PC-9 (cell line): ENCODE measurements at places on chromosomes 6 and 20. TPM values are rescaled to one million over a fixed set of nuclear protein-coding genes. Genes with fewer than 3 reads are reported as not detected.

The DCBLD1 gene
- total RNA-seq, result 5.7 and 6.1 TPM in 2 replicates

The ZSCAN23 gene
- 9.1 and 12.0 TPM in 2 replicates for total RNA-seq

The ATP9A gene
- 18.6 and 22.4 TPM in 2 replicates for total RNA-seq

The SUN5 gene
- total RNA-seq, result not detected in 2 replicates

The CTCFL gene
- total RNA-seq, result not detected in 2 replicates

The KCNG1 gene
- 0.55 TPM in 1 of 2 replicates, not detected in the other for total RNA-seq

The ME1 gene
- 82.0 and 111 TPM in 2 replicates for total RNA-seq

The TRIM40 gene
- not detected in 2 replicates for total RNA-seq

The ZNF451 gene
- 31.7 and 50.6 TPM in 2 replicates for total RNA-seq

The IL17A gene
- total RNA-seq, result not detected in 2 replicates

The NKAPL gene
- not detected in 2 replicates for total RNA-seq

GRCh38 chr20:40232273-40232672, 456.8 kb downstream of the MAFB start:
- no peak for DNase-seq
- H3K27ac ChIP-seq, result no peak overlapping the region
- H3K4me1 ChIP-seq, result no peaks in the 10 kb centered on the region
- H3K4me3 ChIP-seq, result no peak overlapping the region

DNA sequence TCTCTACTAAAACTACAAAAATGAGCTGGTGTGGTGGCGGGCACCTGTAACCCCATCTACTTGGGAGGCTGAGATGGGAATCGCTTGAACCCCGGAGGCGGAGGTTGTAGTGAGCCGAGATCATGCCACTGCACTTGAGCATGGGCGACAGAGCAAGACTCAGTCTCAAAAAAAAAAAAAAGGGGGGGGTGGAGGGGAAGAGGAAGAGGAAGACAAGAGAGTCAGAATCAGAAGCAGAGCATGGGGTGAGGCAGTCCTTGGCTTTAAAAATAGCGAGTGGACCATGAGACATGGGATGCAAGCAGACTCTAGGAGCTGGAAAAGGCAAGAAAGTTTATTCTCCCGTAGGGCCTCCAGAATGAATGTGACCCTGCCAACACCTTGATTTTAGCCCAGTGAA, 3.9 kb upstream of the SLC9A8 start:
- H3K27ac ChIP-seq, result peak overlapping the region; percentile 98
- H3K36me3 ChIP-seq, result no peaks in the 10 kb centered on the region
- DNase-seq, result no peak
- no peak overlapping the region for H3K4me3 ChIP-seq

DNA sequence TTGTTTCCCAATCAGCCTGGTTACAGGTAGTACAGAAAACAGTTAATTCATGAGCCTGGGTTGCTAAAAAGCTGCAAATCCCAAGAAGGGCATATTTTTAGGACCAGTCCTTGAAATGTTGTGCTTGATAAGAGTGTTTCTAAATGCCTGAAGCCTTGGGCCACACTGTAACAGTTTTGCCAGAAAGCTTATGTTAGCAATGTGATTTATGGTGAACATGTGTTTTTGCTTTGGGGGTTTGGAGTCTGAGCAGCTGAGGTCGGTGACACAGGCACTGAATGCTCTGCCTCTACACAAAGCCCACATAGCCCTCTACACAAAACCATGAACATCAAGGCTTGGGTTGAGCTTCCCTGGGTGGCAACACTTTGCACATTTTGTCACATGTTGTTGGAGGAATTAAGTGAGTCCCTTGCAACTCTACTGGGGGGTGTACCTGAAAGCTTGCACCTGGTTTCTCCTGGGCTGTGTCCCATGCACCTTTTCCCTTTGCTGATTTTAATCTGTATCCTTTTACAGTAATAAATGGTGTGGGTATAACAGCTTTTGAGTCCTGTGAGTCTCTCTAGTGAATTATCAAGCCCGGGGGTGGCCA, 22.2 kb downstream of the AHI1 start:
- DNase-seq, result no peak
- H3K4me1 ChIP-seq, result no peaks in the 10 kb centered on the region

DNA sequence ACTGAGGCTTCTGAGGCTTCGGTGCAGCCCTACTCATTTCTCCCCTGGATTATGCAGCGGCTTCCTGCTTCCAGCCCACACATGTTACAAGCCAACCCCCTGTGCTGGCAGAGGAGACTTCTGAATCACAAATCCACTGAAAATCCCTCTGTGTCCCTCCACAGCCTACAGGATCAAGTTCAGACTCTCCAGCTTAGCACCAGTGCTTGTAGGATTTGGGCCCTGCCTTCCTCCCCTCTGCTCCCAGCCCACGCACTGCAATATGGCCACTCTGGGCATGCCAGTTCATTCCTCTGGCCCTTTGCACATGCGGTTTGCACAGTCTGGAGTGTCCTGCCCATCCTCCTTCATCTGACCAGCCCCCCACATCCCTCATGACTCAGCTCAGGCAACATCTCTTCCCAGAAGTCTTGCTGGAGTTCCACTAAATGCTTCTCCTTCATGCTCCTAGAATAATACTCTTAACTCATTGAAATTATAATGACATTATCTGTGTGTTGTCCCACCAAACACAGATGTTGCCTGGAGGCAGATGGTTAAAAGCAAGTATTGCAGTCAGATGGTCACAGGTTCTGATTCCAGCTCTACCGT, 15.9 kb upstream of the MDGA1 start:
- H3K4me1 ChIP-seq, result no peaks in the 10 kb centered on the region
- H3K36me3 ChIP-seq, result no peaks in the 10 kb centered on the region
- H3K27ac ChIP-seq, result no peak overlapping the region

- H3K36me3 ChIP-seq, result no peaks in the 10 kb centered on the region
- H3K27me3 ChIP-seq, result no peaks in the 10 kb centered on the region
Observed at GRCh38 chr6:155366325-155366724, 52.0 kb upstream of the TFB1M start.

GRCh38 chr20:19765913-19766312, 7.9 kb downstream of the RIN2 start:
- H3K27me3 ChIP-seq, result no peaks in the 10 kb centered on the region
- peaks cover 62% of the 10 kb centered on the region for H3K4me1 ChIP-seq
- H3K36me3 ChIP-seq, result no peaks in the 10 kb centered on the region
- no peak for DNase-seq

GRCh38 chr6:33823806-33824205, 20.0 kb upstream of the MLN start:
- peaks cover 9% of the 10 kb centered on the region for H3K27me3 ChIP-seq
- H3K27ac ChIP-seq, result no peak overlapping the region
- DNase-seq, result no peak

DNA sequence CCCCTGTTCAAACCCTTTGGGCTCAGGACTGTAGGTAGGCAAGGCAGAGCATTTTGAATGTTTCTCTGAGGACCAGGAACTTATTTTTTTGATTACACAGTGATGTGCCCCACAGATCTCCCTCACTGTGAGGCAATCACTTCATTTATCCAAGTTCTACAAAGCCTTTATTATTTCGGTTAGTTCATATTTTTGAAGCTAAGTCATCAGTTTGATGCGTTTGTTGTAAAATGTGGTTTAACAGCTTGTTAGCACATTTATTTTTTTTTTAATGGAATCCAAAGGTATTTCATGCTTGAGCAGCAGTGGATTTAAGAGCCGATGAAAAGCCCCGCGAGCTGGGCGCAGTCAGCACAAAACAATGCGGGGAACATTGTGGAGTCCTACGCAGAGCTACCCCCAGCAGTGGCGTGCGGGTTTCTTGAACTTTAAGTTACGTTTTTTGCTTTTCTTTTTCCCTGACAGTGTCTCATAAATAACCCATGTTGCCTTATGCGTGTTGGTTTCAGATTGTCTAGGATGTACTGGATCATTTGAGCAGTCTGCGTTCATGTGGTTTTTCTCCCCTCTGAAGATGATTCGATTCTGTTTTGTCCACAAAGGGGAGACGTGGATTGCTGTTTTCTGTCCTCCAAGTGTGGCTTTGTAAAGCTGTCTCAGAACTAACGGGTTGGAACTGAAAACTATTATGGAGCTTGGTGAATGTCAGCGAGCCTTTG, 233.6 kb upstream of the BMP2 start:
- 0 out of 2 replicates have a peak, but pooled peaks cover 5% of the 10 kb centered on the region for H3K27me3 ChIP-seq
- H3K4me3 ChIP-seq, result peak overlapping the region; percentile 21; the same call in 1 of the 2 replicates
- no peak for DNase-seq
- no peaks in the 10 kb centered on the region for H3K4me1 ChIP-seq
- H3K27ac ChIP-seq, result no peak overlapping the region

- H3K4me1 ChIP-seq, result peaks cover 27% of the 10 kb centered on the region
- peak; percentile 58 for DNase-seq
- H3K27ac ChIP-seq, result no peak overlapping the region
- no peaks in the 10 kb centered on the region for H3K36me3 ChIP-seq
- H3K27me3 ChIP-seq, result no peaks in the 10 kb centered on the region
Observed at GRCh38 chr6:63740709-63741108, 105.1 kb downstream of the PHF3 start.

GRCh38 chr20:5033566-5033965, 32.3 kb upstream of the SLC23A2 start:
- no peaks in the 10 kb centered on the region for H3K36me3 ChIP-seq
- DNase-seq, result peak; percentile 87
- peaks cover 53% of the 10 kb centered on the region for H3K4me1 ChIP-seq
- H3K4me3 ChIP-seq, result no peak overlapping the region
- H3K27me3 ChIP-seq, result no peaks in the 10 kb centered on the region

DNA sequence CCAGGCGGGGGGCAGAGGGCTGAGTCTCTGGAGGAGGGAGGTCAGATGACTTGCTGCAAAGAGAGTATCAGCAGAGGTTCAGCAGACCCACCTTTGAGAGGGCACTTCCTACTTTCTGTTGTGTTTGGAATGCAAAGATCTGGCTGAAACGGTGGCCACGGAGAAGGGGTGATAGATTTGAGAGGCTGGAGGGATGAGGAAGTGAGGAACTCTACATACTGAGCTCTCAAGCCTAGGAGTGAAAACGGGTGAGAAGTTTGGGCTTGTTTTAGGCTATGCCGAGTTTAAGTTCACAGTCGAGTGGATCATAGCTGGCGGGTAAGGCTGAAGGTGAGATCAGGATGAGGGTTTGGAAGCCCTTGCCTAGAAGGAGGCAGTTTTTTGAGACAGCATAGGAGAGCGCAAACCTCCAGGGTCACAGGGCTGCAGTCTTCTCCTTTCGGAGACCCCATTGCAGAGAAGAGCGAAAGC, 477 bp upstream of the ITPA start:
- H3K4me3 ChIP-seq, result peak overlapping the region; percentile 77
- peaks cover 4% of the 10 kb centered on the region; the same call in 1 of the 2 replicates for H3K4me1 ChIP-seq
- DNase-seq, result no peak
- peak overlapping the region; percentile 20 for H3K27ac ChIP-seq

DNA sequence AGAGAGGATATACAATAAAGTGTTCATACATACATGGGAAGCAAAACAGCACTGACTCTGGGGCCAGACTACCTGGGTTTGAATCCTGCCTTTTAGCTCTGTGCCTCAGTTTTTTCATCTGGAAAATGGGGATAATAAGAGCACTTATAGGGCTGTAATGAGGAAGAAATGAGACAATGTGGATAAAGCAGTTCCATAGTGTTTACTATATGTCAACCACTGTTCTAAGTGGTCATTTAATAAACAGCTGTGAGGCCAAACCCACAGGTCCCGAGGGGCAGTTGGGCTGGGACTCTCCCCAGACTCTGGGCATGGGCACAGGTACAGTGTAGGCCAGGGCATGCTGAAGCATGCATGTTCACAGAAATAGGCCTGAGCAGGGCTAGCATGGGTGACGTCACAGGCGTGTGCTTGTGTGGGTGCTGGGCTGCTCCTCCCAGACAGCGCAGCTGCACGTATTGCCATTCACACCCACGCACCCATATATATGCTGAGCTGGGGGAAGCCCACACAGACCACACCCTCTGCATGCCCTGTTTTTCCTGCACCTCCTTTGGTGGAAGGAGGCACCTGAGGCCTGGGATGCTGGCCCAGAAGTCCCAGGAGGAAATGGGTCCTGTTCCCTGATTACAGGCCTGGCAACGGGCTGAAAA, 3.5 kb upstream of the PLCG1 start:
- H3K4me1 ChIP-seq, result peaks cover 12% of the 10 kb centered on the region
- H3K36me3 ChIP-seq, result no peaks in the 10 kb centered on the region
- H3K27ac ChIP-seq, result no peak overlapping the region
- DNase-seq, result no peak

- peak; percentile 33 for DNase-seq
- no peaks in the 10 kb centered on the region for H3K4me1 ChIP-seq
- H3K27ac ChIP-seq, result no peak overlapping the region
- H3K36me3 ChIP-seq, result no peaks in the 10 kb centered on the region
Observed at GRCh38 chr6:84027340-84028181, 6.0 kb upstream of the MRAP2 start.

DNA sequence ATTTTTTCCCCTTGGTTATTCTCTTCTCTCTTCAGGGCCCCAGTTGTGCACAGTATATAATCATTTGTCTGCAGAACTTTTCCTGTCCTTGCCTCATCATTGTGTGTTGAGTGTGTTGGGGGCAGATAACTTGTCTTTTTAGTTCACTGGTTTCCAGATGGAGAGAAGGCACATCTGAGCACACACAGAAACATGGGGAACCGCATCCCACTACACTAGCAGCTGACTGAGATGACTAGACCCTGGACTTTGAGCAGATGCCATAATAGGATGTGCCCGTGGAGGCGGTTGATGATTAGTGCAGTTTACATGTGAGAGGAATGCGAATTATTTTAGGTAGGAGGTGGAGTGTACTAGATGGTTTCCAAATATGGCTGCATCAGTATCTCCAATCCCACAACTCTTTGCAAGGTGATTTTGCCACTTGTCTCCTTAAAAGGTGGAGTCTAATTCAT, 26.5 kb upstream of the SH3BGRL2 start:
- no peaks in the 10 kb centered on the region for H3K36me3 ChIP-seq
- no peak for DNase-seq
- H3K27ac ChIP-seq, result no peak overlapping the region
- H3K4me3 ChIP-seq, result no peak overlapping the region
- peaks cover 16% of the 10 kb centered on the region for H3K4me1 ChIP-seq
- no peaks in the 10 kb centered on the region for H3K27me3 ChIP-seq

DNA sequence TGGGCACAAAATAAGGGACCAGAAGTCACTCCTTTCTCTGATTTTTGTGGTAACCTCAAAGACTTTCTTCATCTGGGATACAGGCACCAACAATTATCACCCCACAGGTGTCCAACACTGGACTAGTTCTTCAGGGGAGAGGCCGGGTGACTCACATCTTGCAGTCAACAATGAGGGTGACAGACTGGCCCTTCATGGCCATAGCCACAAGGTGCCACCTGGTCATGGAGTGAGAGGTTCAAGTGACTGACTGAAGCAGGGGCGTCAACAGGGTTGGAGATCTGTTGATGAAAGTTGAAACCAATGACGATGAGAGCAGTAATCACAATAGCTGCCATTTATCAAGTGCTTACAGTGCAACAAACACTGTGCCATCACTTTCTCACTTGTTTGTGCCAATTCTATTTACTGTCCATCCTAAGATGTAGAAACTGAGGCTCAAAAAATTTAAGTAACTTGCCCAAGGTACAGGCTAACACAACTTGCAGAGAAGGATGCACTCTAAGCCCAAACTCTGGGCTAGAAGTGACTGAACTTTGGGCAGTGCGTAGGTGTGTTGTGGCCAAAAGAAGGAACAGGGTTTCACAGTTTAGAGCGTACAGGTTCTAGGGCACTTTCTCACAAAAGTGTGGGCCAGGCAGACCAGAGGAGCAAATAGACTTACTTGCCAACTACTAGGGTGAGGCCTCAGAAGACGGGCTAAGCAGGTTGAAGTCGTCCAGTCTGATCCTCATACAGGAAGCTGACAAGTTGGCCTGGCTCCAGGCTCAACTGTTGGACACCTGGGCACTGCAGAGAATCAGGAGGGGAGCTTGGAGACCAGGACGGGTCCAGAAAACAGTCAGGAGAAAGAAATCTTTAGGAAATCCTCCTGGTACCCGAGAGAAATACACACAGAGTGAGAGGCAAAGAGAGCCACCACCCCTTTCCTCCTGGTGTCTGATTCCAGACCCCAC, 30.4 kb downstream of the HLA-DPB1 start:
- peaks cover 41% of the 10 kb centered on the region for H3K27me3 ChIP-seq
- no peaks in the 10 kb centered on the region for H3K36me3 ChIP-seq
- H3K4me1 ChIP-seq, result no peaks in the 10 kb centered on the region
- no peak overlapping the region for H3K27ac ChIP-seq
- H3K4me3 ChIP-seq, result no peak overlapping the region
- no peak for DNase-seq
